ENCODE measurements at places on chromosomes 1 and 21. TPM values are rescaled to one million over a fixed set of nuclear protein-coding genes. Genes with fewer than 3 reads are reported as not detected.
A peak's percentile ranks its signal among the peaks of the same experiment; 100 is the strongest.

GRCh38 chr1:204915861-204916495, 45.3 kb downstream of the NFASC start:
- no peak for DNase-seq

DNA sequence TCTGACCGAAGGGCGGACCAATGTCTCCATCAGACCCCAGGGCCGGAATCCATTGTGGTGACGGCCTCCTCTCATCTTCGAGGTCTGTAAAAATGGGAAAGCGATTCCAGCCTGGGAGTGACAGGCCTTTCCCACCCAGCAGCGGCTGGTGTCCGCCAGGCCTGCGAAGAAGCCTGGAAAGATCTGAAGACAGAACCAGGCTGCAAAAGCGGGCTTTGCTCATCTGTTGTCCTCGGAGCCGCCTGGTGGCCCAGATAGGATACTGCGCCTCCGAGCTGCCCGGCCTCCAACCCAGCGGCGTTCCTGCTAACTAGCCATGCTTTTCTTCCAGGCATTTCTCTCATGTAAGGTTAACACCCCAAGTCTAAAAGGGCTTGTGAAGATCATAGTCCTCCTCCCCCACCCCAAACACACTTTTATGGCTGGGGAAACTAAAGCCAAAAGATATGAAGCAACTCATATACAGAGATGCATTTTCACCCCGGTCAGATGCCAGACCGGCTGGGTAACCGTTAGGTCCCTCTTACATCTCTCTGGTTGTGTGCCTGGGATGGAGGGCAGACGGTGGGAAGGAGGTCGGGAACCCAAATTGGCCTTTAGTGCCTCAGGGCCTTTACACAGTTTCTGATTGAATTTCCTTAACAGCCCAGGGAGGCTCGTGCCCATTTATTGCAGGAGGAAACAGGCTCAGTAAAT, 1.9 kb upstream of the DHRS3 start:
- peak; percentile 93 for DNase-seq

The MYOG gene
- polyA plus RNA-seq = not detected

The ATP5PO gene
- polyA plus RNA-seq = 245 TPM

The NBPF4 gene
- not detected for polyA plus RNA-seq

The SPRR2E gene
- not detected for polyA plus RNA-seq

- no peak for DNase-seq
Observed at GRCh38 chr1:233242827-233243483, 52.6 kb downstream of the PCNX2 start.

GRCh38 chr1:209756615-209757445, 977 bp downstream of the TRAF3IP3 start:
- peak; percentile 88 for DNase-seq

DNA sequence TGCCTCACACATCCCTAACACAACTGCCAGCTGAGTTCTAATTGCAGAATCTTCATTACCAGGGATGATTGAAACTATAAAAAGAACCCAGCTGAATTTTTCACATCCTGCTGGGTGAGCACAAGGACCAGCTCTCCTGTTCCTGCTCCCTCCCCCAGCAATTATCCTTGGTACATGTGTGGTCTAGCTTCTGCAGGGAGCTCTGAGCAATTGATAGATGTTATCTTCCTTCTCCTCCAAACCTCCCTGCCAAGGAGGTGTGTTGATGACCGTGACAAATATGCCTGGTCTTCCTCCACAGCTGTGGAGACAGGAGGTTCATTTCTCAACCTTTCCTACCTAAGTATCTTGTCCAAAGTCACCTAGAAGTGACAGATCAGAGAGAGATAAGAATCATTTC, 65.3 kb upstream of the MAN1A2 start:
- no peak for DNase-seq

The BMP8A gene
- polyA plus RNA-seq = 0.08 TPM

- DNase-seq = no peak
Observed at GRCh38 chr1:156368157-156368658, 803 bp upstream of the RHBG start.
